ENCODE measurements at places on chromosomes 3 and 15.

DNA sequence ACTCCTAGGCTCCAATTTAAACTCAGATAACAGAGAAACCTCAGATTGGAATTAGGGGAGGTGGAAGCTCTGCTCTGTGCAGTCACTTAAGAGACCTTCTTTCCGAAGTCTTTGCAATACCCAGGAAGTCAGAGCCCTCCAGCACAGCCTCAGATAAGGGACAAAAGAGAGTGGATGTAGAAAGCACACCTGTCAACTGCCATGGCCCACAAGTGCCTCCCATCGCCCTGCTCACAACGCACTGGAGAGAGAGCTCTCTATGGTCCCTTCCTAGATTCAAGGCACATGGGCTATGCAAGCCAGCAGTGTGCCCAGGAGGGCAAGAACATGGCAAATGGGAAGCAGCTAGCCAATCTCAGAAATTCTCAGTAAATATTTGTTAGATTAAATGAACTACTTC lies 47.3 kb upstream of the TBL1XR1 start:
- DNase-seq, result no peak

DNA sequence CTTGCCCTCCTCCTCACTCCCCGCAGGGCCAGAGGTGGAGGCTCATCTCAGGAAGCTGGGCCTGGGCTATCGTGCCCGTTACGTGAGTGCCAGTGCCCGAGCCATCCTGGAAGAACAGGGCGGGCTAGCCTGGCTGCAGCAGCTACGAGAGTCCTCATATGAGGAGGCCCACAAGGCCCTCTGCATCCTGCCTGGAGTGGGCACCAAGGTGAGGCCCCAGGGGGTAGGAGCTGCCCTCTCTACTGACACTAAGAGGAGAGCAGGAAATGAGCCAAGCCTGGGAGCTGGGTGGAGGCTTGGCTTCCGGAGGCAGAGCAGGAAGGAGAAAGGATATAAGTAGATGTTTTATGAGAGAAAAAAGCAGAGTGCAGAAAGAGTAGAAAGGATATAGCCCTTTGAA lies 4.9 kb downstream of the OGG1 start:
- no peak for DNase-seq

DNA sequence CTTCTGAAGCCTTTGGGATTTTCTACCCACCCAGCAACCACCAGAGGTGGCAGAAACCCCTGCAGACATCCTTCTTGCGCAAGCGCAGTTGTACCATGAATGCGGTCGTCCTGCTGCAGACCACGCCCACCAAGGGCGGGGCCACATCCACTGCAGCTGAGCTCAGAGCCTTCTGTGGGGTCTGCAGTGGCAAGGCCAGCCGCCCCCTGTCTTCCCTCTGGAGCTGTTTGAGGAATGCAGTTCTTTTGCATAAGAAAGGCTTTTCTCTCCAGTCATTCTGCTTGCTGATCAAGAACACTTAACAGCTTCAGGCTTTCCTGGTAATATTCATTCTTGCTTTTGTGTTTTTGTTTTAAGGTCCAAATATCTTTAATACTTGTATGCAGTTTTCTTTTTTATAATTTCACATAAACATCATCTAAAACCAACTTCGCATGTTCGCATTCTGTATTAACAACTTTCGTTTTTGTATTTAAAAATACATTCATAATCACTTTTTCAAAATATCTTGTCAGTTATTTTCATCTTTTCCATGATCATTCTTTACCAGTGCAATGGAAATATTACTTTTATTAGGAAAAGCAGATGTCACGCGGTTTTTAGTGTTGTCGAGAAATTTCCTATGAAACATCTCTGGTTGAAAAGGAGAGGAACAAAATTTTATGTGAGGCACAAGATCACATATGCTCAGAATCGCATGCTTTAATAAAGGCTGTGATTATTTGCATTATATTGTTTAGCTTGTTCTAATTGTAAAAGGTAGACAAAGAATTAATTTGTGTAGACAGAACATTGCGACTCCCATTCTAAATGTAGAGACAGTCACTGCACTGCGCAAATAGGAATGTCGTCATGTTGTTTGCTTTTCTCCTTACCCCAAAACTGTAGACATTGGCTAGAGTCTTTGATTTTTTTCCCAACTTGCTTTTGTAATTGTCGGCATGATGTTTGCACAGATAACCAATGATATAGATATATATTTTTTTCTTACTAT lies 98.1 kb upstream of the SNRPN start:
- DNase-seq, result no peak

DNA sequence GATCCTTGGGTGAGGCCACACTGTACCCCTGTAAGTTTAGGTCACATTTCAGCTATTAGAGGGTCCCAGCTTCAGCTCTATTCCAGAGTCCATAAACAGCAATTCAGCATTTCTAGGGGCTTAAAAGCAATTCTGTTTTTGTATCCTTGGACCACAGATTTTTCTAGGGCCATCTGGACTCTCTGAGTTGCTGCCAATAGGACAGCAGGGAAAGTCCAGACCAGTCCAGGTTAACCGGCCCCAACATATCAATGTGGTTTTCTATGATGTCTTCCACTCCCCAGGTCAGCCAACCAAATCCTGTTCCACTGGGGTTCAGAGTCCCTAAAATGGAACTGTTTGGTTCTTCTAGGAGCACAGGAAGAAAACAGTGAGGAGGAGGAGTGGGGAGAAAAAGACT lies 40.0 kb downstream of the TYRO3 start:
- no peak for DNase-seq

GRCh38 chr3:11002371-11002807 lies 9.8 kb downstream of the SLC6A1 start:
- no peak for DNase-seq

GRCh38 chr15:84816694-84817465 lies at the start of gene ALPK3:
ALPK3 (plus strand) TSS chr15:84817356; CDS start chr15:84817453, 97 bp downstream.
- DNase-seq, result no peak

DNA sequence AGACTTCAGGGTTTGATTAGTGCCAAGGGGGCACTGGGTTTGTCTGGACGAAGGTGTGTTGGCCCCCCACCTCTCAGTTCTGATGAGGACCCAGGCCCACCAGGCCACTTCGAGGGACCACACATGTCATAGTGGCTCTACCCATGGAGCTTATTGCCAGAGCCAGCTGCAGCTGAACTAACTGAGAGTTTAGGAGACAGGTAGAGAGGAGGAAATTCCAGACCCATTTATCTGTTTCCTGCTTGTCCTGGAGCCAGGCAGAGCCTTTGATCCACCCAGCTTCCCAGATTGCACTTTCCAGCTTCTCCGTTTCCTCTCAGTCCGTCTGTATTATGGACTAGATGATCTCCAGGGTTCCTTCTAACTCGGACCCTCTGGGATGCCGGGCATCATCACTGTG lies 20.9 kb downstream of the SLC24A1 start:
- no peak for DNase-seq

- DNase-seq, result no peak
Observed at GRCh38 chr3:32892625-32893598, 58.5 kb upstream of the CCR4 start.

DNA sequence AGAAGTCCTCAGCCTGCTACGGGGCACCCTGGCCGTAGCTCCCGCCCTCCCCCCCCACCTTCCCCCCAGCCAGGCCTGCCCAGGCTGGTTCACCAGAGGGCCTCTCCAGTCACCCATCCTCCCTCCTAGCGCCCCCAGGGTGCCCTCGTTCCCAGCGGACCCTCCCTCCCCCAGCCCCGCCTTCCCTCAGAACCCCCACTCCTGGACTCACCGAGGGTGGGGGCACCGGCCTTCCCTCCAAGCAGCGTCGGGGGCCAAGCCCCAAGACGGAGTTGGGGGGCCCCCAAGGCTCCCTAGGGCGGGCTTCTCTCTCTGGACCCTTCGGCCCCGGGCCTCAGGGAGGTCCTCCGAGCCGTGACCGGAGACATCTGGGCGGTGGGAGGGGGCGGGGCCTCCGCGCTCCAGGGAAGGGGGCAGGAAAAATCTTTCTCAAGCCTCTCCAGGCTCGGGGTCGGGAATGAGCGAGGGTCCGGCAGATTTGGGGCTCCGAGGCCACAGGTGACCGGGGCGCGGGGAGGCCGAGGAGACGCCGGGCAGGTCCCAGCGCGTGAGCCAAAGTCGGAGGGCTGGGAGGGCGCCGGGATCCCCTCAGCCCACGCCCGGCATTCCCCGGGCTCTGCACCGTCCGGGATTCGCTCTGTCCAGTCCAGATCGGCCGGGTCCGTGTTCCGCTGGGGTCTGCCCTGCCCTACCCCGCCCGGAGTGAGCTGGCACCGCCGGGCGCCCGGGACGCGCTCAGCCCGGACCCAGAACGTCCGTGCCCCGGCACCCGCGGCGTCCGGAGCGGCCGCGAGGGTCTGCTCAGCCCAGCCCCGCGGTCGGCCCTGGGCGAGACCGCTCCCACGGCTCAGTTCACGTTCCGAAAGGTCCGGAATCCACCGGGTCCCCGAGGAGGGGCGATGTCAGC lies 999 bp downstream of the INSYN1 start:
- no peak for DNase-seq

DNA sequence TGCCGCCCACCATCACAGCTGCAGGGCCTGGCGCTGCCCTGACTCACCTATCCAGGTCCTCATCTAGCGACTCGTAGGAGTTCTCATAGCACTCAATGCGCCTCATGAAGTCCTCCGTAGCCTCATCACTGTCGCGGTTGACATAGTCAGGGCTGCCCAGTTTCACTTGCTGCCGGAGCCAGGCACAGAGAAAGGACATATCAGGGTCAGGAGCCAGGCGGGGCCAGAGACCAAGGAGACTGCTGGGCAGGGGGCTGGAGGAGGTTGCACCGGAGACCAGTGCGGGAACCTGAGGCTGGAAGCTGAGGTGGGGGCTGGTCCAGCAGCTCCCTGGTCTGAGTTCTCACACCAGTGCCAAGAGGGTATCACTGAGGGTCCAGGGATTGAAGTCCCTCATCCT lies 18.2 kb downstream of the PFKFB4 start:
- DNase-seq, result no peak

- no peak for DNase-seq
Observed at GRCh38 chr3:120469882-120470301, 19.1 kb upstream of the FSTL1 start.

- DNase-seq, result no peak
Observed at GRCh38 chr3:149654188-149654601, 3.6 kb downstream of the WWTR1 start.

GRCh38 chr3:73030073-73030597 lies 31.3 kb upstream of the EBLN2 start:
- no peak for DNase-seq

- DNase-seq, result no peak
Observed at GRCh38 chr3:155871746-155872158, 1.3 kb downstream of the GMPS start.

DNA sequence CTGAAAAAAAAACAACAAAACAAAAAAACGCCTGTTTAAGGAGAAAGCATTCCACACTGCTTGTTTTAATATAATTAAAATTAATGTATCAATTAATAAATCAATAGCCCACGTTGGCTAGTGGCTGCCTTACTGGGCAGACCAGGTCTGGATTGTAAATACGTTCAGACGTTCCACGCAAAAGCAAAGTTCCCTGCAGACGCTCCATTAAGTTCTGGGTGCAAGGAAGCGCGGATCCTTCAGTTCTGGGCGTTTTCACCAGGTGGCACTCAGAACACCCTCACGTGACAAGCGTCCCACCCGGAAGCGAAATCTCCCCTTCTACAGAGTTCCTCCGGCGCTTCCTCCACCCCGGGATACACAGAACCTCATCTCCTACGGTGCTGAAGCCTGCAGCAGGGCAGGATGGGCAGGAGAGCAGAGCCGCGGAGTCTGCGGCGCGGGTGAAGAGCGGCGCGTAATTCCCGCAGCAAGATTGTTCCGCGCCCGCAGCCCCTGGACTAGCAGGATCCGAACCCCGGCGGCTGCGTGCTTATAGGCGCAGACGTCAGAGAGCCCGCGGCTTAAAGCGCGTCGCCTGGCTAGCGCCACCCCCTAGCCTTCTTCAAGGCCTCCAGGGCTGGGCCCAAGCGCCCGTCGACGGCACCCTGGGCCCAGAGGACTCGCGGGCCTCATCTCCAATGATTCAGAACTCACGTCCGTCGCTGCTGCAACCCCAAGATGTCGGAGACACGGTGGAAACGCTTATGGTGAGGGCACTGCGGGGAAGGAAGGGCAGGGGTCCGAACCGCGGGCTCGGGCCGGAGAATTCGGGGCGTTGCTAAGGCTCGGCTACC lies at the start of gene SLC25A38:
SLC25A38 (plus strand) TSS at position 326 of the 836 bp plus-strand sequence; CDS start at position 681, 355 bp downstream.
- DNase-seq, result peak; percentile 82

DNA sequence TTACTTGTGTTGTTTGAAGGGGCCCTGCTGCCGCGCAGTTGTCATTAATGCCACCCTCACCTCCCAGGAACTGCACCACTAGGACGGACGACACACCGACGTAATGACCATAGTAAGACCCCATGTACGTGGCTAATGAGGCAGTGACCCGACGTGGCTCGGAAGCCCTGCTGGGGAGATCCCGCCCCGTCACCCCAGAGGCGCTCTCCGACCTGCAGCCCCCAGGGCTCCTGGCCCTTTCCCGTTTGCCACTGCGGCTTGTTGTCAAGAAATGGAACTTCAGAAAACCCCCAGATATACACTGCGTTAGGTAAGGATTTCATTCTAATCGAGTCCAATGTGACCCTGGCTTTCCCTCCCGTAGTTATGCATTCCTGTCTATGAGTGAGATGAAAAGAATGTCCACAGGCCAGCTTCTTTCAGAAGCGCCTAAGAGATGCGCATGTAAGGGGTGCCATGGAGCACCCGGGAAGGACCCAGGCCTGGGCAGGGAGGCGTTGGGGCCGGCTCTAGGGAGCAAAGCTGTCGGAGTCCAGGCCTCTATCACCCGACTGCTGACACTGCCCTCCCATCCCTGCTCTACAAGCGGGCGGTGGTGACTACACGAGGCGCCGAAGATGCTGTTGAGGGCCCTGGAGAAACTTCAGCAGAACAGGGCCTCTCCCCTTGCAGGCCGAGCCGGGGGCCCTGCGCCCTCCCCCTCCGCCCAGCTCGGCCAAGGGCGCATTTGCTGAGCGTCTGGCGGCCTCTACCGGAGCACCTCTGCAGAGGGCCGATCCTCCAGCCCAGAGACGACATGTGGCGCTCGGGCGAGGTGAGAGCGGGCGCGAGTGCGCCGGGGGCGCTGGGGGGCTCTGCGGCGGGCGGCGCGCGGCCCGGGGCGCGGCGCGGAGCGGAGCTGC lies at the start of gene GABRA5:
GABRA5 (plus strand) TSS at position 765 of the 902 bp plus-strand sequence. CDS start 2,187 bp downstream, outside the sequence.
- no peak for DNase-seq

DNA sequence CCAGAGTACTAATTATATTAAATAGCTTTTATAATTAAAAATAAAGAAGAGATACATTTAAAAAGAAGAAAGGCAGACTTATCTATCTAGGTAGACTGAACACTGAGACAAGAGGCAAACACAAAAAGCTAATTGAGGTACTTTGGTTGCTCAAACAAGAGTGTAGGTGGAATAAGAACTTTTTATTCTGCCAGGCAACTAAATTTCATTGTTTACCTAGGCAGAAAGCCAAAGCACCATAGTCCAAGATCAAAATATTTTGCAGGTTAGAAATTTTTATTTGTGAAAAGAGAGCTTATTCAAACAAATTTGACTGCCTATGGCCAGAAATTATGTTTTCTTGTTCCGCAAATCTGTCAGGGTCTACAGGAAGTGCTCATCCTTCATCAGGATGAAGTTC lies 499.6 kb upstream of the GBE1 start:
- no peak for DNase-seq
